ENCODE measurements at places on chromosomes 1 and 21.

- no peak for DNase-seq
Measured at GRCh38 chr1:91120421-91120820, 98.6 kb upstream of the ZNF644 start.

GRCh38 chr1:181863006-181863405, 198.5 kb downstream of the ZNF648 start:
- no peak for DNase-seq

- DNase-seq: no peak
Measured at GRCh38 chr1:32619701-32620485, 30.5 kb downstream of the ZBTB8OS start.

GRCh38 chr1:44714532-44714931, 16.4 kb downstream of the RNU5D-1 start:
- DNase-seq: no peak

DNA sequence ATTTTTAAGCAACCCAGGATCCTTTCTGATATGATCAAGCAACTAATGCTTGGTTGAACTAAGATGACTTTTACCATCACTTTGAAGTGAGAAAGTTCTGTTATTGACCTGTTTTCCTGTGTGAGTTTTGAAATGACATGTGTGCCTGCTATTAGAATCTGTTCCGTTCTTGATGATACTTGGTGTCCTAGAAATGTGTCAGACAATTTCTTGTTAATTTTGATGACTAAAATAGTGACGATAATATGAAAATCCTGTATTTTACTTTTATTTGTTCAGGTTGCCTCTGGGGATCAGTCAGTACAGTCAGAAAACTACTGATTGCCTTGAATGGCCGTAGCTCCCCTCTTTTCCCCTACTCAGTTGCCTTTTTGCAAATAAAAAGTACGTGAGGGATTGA, 228.0 kb downstream of the RYR2 start:
- DNase-seq: no peak

GRCh38 chr1:143652187-143652586, 319.6 kb downstream of the FAM72C start:
- no peak for DNase-seq

GRCh38 chr1:232111611-232112010, 485.0 kb downstream of the DISC1 start:
- DNase-seq: no peak

DNA sequence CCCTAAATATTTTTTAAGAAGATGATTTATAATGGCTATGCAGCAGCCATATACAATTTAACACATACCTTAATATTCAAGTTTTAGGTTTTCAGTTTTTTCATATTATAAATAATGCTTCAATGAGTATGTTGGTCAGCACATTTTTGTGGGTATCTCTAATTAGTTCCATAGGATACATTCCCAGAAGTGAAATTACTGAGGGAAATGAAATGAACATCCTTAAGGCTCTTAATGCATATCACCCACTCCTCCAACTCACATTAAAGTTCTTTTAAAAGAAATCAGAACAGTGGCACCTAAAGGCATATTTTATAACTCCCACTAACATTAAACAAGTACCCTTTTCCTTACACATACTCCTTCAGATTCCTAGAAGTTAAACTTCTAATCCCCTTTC, 56.1 kb downstream of the EYA3 start:
- no peak for DNase-seq

GRCh38 chr1:38818175-38818976, 41.2 kb downstream of the RRAGC start:
- peak; percentile 64 for DNase-seq

DNA sequence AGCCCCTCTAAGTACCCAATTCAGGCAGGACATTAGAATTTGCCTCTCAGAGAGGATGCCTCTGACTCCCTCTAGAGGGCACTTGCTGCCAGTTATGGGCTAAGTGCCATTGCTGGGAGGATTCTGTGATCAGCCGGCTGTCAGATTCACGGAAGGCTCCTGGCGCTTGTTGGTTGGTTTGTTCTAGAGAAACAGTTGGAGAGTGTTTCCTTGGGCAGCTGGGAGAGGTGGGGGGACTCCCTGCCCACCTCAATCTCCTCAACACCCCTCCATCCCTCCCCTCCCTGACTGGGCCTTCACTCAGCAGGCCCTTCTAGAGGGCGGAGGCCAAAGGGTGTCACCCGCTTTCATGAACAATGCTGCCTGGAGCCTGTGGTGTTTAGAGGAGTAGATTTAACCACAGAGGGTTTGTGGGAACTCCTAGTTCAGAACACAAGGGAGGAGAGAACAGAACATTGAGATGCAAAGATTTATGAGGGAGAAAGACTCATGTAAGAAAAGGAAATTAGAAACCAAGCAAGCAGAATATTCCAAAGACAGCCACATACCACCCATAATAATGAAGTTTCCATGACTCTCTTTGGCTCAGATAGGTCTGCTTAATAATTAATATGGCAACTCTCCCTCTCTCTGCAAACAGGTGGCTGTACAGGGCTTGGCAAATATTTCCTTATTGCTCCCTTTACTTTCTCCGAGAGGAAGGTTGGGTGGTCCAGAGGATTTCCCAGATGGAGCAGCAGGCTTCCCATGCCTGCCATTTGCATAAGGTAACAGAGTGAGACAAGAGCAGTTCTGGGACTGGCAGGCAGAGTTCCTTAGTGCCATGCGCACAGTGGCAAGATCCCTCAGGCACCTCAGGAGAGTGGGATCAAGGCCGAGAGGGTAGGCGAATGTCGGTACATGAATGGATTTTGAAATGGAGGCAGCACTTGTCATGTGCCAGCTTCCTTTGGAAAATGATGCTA, 30.0 kb upstream of the ACP6 start:
- peak; percentile 70 for DNase-seq

DNA sequence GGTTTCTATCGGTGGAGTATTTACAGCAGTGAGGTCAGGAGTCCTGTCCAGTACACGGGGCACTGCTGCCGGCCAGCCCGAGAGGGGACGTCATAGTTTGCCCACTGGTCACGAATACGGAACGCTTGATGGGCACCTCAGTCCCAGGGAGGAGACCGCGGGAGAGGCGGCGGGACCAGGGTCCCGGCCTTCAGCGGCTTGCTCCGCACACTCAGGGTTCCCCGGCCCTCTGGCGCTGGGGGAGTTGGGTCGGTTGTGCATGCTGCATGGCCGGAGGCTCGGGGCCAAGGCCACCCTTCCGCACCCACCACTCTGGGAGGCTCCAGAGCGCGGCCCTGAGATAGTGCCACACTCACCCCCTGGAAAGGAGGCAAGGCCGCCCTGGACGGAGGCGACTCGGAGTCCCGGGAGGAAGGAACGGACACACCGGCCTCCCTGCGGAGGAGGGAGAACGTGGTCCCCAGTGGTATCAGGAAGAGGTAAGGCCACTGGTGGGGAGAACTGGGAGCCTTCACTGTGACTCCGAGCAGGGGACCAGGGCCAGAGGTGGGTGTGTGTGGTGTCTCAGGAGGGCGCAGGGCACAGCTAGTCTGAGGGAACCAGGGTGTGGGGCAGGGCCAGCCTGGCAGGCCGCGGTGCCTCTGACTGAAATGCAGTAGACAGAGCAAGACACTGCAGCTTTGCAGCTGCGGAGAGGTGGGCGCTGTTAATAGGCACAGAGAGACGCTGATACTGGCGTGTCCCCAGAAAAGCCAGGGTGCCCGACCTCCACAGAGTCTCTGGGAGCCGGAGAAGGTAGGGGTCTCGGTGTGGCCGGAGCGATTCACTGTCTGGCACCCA, 28.6 kb upstream of the PRSS38 start:
- DNase-seq: no peak

- DNase-seq: no peak
Measured at GRCh38 chr1:180144659-180145357, 9.9 kb upstream of the QSOX1 start.

DNA sequence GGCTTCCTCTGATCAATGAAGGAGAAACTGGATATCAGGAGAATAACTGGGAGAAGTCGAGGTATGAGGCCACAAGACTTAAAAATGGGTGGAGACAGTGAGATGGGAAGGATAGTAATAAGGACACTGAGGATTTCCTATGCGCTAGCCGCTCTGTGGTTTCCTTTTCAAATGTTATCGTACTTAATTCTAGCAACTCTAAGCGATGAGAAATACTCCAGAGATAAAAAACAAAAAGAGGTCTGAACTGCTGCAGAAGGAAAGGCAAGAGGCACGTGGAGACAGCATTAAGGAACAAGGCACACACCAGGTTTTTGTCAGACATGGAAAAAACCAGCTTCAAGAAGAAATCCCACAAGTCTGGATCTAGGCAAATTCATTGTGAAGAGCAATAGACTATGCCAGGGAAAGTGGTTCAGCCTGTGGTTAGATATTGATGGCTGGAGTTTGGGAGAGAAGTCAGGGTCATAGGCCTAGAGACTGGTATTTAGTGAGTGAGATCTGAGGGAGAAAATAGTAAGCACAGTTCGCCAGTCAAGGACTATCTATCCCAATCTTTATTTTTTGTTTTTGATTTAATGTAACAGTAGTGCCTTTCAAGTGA, 5.3 kb downstream of the CLCA2 start:
- no peak for DNase-seq

- DNase-seq: no peak
Measured at GRCh38 chr1:5287178-5288150, 633.1 kb downstream of the AJAP1 start.

GRCh38 chr1:19154876-19155275, 55.2 kb downstream of the UBR4 start:
- DNase-seq: no peak

GRCh38 chr1:1425753-1426495, 4.8 kb upstream of the ANKRD65 start:
- DNase-seq: peak; percentile 18

DNA sequence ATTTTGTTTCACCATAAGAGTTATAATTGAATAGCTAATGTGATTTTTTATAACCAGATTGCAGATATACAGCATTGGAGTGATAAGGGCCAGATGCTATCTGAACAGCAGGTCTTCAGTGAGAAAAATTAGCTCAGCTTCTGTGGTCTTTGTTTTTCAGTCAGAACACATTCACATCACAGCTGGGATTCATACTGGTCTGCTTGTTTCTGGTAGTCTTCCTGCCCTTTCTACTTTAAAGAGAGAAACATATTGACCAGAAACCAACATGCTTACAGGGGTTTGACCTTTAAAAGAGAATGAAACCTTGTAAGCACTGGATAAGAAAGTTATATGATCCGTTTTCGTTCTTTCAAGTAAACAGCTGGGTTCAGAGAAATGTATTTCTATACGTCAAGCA, 213.7 kb upstream of the TMPRSS15 start:
- DNase-seq: no peak

DNA sequence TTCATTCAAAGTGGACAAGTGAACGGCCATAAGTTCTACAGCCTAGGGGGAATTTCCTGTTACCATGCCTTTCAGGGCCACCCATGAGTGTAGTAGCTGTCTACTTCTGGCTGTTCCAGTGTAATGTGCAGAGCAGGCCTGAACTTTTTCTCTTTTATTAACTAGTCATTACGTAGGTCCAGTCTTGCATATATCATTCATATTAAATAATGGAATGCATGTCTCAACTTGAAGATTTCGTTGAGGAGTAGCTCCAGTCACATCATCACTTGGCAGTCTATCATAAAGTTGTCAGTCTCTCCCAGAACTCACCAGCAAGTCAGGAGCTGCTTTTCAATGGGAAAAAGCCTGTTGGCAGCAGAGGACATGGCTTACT, 12.0 kb upstream of the GIPC2 start:
- no peak for DNase-seq

DNA sequence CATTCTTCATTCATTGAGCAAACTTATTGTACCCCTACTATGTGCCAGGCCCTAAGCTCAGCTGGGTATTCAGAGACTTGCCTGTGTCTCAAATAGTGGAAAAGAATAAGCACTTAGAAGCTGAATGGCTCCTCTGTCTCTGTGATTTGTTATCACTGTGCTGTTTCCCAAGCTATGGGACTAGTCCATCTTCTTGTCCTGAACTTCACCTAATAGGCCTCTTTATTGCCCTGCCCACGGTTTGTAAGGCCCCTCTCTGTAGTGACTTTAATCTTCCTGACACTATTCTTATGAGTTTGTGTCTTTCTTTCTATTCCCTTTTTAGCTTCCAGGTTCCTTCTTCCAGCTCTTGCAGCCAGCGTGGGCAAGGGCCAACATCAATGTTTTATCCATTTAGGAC, 85.4 kb upstream of the LPGAT1 start:
- DNase-seq: no peak

DNA sequence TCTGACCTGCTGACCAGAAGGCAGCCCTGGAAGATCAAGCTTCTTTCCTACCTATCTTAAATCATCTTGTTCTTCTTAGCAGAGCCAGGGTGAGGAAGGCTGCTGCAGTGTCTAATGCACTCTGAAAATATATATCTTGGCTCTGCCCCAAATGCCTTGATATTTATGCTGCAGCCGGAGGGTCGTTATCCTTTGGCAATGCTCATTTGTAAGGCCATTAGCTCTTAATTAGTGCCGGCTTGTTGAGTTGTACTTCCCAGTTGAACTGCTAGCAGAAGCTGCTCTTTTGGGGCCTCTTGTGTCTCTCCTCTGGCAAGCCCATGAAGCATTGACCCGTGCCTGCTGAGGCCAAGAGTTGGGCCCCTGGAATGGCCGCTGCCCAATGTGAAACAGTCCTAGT, 4.2 kb upstream of the GNL2 start:
- DNase-seq: peak; percentile 62

DNA sequence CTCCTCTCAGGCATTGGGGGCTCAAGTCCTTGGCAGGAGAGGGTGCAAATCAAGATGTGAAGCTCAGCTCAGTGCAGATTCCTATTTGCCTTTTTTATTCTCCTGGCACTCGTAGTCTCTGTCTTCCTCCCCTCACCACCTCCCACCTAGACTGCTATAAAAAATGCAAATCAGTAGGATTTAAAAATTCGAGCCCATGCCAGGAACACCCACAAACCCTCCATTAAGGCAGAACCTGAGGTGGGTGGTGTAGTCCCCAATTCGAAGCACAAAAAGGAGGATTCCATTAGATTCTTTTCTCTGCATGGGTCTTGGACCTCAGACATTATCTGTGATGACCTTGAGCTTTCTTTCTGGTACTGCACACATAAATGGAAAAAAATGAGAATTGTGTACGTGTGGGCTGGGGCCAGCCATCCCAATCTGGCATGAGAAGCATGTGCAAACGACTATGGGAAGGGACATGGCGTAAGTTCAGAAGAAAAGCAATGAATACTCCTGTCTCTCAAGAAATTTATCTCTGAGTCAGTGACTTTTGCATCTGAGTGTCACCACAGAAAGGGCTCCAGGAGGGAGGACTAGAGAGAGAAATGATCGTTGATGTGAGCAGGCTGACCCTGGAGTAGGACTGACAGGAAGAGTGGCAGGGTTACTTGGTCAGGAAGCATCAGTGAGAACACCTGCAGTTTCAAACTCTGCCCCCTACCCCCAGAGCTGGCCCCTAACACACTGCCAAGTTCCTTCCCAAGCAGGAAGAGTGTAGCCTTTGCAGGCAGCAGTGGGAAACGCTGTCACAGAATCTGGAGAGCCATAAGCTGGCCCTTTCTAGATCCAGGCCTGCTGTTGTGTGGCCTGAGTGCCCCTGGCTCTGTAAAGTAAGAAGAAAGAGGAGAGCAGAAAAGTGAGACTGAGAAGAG, 1.7 kb downstream of the INKA2 start:
- DNase-seq: no peak

Data from BE2C (cell line).